ENCODE measurements at places on chromosomes 6 and 20.

GRCh38 chr6:170089963-170090362, 200.9 kb downstream of the DLL1 start:
- DNase-seq, result no peak

- peak; percentile 41 for DNase-seq
Observed at GRCh38 chr6:159174263-159174969, 5.2 kb downstream of the FNDC1 start.

GRCh38 chr20:4775322-4776078, 53.8 kb downstream of the PRND start:
- DNase-seq, result no peak

DNA sequence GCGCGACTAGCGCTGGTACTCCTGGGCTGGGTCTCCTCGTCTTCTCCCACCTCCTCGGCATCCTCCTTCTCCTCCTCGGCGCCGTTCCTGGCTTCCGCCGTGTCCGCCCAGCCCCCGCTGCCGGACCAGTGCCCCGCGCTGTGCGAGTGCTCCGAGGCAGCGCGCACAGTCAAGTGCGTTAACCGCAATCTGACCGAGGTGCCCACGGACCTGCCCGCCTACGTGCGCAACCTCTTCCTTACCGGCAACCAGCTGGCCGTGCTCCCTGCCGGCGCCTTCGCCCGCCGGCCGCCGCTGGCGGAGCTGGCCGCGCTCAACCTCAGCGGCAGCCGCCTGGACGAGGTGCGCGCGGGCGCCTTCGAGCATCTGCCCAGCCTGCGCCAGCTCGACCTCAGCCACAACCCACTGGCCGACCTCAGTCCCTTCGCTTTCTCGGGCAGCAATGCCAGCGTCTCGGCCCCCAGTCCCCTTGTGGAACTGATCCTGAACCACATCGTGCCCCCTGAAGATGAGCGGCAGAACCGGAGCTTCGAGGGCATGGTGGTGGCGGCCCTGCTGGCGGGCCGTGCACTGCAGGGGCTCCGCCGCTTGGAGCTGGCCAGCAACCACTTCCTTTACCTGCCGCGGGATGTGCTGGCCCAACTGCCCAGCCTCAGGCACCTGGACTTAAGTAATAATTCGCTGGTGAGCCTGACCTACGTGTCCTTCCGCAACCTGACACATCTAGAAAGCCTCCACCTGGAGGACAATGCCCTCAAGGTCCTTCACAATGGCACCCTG, 1.6 kb downstream of the TPBG start:
- no peak for DNase-seq

GRCh38 chr6:41373627-41373918, 38.2 kb downstream of the NCR2 start:
- DNase-seq, result no peak

DNA sequence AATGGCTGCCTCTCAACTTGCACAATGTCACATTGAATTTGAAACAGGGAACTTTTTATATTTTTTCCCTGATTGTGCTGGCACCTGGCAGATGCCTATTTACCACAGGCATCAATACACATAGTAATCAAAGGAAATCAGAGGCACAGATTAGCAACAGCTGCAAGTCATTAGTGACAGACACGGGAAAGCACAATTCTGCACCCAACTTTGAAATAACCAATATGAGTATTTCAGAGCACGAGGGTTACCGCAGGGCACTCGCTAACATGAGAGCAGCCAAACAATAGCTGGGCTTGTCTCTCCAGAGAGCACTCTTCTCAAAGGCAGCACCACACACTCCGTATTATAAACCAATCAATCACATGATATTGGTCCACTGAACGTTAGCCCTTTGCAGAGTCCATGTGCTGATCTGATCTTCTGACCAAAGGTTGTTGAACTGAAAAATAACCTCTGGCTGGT, 149.5 kb downstream of the RNF144B start:
- DNase-seq, result no peak

DNA sequence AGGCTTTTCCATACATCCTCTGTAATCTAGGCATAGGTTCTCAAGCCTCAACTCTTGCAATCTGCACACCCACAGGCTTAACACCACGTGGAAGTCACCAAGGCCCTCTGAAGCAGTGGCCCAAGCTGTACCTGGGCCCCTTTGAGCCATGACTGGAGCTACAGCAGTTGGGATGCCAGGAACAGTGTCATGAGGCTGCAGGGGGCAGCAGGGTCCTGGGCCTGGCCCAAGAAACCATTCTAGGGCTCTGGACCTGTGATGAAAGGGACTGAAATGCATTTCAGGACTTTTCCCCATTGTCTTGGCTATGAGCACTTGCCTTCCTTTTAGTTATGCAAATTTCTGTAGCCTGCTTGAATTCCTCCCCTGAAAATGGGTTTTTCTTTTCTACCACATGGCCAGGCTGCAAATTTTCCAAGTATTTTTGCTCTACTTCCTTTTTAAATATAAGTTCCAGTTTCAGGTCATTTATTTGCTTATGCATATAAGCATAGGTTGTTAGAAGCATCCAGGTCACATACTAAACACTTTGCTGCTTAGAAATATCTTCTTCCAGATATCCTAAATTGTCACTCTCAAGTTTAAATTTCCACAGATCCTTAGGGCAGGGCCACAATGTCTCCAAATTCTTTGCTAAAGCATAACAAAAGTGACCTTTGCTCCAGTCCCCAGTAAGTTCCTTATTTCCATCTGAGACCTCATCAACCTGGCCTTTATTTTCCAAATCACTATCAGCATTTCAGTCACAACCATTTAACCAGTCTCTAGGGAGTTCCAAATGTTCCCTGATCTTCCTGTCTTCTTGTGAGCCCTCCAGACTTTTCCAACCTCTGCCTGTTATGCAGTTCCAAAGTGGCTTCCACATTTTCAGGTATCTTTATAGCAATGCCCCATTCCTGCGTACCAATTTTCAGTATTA, 48.6 kb upstream of the CD2AP start:
- DNase-seq, result no peak

DNA sequence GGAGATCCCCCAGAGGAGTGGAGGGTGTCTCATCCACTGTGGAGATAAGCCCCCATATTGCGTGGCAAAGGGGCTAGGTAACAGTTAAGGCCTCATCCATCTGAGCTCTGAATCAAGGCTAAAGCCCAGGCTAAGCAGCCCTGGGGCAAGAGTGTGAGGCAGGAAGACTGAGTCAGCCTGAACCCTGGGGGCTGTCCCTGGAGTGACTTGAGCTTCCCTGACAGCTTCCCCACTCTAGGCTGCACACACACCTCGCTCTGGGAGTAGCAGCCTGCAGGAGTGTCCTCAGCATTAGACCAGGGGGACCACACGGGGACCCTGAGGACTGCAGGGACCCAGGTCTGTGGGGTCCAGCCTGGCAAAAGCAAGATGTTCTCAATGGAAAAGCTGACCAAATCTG, 27.9 kb downstream of the UBD start:
- no peak for DNase-seq

GRCh38 chr6:68649669-68650068, 14.6 kb downstream of the ADGRB3 start:
- DNase-seq, result no peak

DNA sequence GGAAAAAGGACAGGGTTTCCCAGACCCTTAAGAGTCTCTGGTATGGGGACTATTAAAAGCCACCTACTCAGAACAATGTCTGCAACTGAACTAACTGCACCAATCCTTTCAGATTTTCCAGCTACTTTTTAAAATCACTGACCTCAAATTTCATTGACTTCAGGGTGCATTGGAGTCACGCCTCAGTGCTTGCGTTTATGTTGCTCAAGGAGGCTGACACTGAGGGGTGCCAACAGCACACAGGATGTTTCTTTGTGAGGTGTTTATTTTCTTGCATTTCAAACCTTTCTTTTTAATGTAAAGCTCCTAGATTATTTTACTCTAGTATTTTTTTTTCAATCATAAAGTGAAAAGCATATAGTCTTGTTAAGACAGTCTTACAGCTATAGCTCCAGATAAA, 402.0 kb upstream of the SLC35B3 start:
- DNase-seq, result no peak

GRCh38 chr6:32181148-32181702, 2.8 kb downstream of the AGER start:
- DNase-seq, result no peak

DNA sequence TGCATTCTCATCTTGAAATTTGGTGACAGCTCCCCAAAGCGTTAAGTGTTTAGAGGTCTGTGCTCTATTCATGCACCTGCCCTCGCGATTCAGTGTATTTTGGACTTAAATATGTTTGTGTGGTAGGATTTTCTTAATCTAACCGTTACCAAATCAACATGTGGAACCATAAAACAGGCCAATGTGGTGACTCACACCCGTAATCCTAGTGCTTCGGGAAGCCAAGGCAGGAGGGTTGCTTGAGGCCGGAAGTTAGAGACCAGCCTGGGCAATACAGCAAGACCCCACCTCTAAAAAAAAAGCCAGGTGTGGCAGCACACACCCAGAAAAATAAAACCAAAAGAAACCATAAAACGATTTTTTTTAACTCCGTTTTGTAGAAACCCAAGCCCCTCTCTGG, 31.5 kb downstream of the PYGB start:
- DNase-seq, result no peak

DNA sequence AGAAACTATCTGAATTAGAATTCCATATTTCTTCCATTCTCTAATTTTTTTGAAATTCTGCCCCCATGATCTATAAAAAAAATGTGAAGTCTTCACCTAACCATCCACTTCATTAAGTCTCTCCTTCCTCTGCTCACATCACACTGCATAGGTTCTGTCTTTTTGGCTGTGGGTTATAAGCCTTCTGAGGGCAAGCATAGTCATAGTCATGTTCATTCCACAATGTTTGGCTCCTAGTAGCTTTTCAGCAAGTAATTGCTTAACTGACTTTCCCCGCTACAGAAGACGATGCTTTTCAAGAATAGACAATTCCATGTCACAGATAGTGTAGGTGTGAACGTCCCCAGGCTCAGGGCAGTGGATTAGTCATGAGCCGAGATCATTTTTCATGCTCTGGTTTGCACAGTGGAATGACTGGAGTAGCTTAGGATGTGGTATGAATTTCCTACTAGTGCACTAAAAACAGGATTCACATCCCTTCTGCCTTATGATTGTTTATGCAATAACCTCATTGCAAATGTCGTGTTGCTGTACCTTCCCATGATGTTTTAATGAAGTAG, 29.1 kb downstream of the WRNIP1 start:
- DNase-seq, result no peak

- no peak for DNase-seq
Observed at GRCh38 chr6:157116426-157116825, 206.9 kb downstream of the TMEM242 start.

DNA sequence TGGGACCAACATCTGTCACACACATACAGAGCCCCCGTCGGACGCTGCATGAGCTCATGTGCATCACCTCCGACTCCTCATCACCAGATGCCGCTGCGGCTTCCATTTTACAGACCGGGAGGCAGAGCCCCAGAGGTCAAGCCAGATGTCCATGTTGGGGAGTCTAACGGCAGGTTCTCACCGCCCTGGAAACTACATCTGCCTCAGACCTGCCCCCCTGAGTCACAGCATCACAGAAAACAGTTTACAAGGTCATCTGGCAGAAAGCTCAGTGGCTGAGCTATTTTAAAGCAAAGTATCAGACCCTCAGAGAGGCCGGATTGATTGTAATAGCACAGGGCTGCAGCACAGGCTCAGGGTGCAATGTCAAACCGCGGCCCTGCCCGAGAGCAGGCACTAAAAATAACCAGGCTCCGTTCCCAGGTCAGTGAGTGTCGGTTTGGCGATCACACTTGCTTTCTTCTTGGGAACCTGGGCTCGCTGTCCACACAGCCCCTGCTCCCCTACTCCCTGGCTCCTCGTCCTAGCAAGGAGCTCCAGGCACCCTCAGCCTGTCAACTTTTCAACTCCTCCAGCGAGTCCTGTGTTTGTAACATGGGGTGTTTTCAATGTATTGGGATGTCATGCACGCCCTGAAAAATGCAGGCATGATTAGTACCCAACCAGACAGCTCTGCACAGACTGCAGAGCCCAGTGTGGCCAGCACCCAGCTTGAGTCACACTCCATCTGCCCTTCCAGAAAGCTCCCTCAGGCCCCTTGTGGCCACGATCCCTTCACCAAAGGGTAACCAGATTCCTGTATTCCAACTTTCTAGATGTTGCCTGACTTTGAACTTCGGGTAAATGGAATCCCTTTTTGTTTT, 264.5 kb downstream of the CDH4 start:
- DNase-seq, result no peak

GRCh38 chr20:39800548-39800947, 838.4 kb downstream of the DHX35 start:
- no peak for DNase-seq

DNA sequence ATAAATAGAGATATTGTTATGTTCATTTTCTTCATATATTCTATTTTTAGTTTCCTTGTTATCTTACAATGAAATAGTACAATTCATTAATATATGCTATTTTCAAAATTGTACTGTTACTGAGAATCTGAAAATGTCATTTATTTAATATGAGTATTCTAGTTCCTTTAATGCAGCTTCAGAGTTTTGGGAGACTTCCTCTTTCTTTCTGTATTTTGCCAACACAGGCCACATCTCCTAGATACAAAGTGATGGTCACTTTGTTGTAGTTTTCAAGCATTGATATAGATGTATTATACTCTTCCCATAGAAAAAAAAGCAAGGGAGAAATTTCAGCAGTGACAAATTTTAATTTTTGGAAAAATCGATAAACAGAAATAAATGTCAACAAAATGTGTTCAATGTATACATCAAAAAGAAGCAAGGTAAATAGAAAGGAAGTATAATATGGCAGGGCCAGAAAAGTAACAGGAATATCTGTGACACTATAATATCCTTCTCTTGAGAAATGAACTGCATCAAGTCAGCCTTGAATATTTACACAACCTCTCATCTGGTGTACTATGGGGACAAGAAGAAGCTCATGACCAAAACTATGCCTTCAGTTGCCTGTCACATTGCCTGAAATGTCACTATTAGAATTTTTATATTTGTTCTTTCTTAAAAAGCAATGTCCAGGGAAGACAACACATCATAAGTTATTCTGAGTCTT, 396.0 kb downstream of the TBC1D32 start:
- DNase-seq, result no peak

GRCh38 chr6:1597924-1598323, 11.8 kb upstream of the FOXC1 start:
- no peak for DNase-seq

DNA sequence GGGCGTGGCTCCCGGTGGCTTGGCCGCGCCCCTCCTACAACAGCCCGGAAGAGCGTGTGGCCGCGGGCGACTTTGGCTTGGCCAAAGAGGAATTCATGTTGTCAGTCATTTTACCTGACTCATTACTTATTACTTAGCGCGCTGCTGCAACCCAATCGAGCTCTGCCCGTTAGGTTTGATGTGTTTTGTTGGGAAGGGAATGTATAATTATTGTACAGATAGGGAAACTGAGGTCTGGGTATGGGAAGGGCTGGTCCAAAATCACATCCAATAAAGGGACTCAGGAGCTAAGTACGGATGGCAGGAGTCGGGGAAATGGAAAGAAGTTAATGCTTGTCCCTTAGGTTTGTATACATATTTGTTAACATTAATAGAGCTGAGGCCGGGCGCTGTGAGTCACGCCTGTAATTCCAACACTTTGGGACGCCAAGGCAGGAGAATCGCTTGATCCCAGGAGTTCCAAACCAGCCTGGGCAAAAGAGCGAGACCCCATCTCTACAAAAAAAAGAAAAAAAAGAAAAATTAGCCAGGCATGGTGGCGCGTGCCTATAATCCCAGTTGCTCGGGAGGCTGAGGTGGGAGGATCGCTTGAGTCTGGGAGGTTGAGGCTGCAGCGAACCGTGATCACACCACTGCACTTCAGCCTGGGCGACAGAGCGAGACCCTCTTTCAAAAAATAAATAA, 639 bp upstream of the ZNF335 start:
- no peak for DNase-seq

Measured in activated T-helper 1 cell treated with anti-CD3 and anti-CD28 coated beads, Interleukin-12 subunit alpha, Interleukin-12 subunit beta, Interleukin-2, Interleukin-4 antibody, amounts not matched to agents 30 ng/mL and 10 ng/mL and 1 ng/mL, durations not matched to agents 14 hours and 24 hours and 36 hours (primary cell).